ENCODE measurements at places on chromosomes 3 and 15.
A peak's percentile ranks its signal among the peaks of the same experiment; 100 is the strongest.

DNA sequence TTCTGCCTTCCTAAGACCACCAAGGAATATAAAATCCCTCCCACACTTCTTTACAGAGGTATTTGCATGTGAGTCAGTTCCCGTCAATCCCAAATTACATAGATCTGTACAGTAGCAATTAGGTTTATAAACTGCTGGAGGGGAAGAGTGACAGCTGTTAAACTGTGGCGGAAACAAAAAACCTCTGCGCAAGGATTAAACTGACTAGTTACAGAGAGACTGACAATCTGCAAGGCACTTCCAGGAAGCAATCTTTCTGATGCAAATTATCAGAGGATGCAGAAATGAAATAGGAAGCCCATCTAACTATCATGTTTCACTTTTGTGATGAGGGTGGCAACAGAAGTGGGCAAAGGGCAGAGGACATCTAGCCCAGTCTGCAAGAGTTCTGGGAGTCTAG lies 150.4 kb downstream of the RTP4 start:
- DNase-seq = no peak

DNA sequence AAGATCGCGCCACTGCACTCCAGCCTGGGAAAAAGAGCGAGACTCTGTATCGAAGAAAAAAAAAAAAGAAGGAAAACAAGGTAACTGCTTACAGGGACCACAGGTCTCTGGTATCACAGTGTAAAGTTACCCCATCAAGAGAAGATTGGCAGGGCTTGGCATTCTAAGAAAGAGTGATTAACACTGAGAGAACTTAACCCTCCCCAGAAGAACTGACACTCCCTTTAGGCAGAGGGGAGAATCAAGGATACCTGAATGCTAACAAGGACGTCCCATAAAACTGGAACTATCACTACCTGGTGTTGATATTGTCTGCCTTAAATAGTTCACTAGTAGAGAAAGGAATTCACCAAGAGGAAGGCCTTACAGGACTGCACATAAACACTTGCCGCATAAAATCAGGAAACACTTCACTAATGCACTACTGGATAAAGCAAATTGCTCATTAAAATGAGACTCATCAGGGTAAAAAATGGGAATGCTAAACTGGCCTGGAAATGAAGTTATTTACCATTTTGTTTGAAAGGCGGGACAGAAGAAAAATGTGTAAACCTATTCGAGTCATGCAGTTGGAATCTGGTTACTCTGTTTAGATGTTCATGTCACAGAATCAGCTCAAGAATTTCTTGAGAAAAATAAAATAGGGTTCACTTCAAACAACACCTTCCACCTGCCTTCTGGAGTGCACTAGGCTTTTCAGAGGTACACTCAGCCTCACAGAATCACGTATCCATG lies 121.6 kb downstream of the FOXP1 start:
- DNase-seq = no peak

- no peak for DNase-seq
Measured at GRCh38 chr15:31503758-31504461, 177.3 kb downstream of the KLF13 start.

DNA sequence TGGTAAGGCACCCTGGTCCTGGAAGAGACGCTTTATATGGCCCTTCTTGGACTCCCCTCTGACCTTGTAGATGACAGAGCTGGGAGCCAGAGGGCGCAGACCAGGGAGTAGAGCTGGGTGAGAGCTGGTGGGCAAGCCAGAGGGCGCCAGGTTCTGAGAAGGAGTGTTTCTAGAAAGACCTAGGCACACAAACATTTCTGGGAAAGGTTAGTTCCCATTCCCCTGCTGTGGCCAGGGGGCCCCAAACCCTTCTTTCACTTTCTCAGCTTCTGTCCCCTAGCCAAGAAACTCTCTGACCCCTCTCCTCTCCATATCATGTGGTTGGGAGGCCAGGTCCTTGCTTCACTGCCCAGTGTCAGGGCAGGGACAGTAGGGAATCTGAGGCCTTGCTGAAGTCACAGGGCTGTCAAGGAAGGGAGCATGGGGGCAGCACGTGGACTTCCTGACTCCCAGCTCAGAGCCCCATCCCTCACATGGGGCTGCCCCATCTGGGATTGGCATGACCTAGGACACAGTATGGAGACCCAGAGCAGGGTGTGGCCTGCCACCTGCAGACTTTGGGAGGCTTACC lies 3.6 kb downstream of the HEMK1 start:
- no peak for DNase-seq

- DNase-seq = no peak
Measured at GRCh38 chr3:113521981-113522380, 7.0 kb upstream of the SPICE1 start.

- no peak for DNase-seq
Measured at GRCh38 chr3:185058796-185059195, 94.1 kb downstream of the C3orf70 start.

- no peak for DNase-seq
Measured at GRCh38 chr15:68493629-68494028, 61.7 kb upstream of the ITGA11 start.

DNA sequence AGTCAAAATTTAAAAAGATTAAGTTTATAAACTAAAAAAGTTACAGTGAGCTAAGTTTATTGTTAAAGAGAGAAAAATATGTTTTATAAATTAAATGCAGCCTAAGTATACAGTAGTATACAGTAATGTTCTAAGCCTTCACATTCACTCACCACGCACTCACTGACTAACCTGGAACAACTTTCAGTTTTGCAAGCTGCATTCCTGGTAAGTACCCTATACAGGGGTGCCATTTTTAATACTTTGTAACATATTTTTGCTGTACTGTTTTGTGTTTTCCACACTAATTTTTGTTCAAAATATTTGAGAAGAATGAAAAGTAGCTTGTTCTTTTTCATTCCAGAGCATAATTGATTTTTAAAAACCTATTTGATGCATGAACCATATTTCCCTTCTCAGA lies 524.9 kb downstream of the RBMS3 start:
- DNase-seq = no peak

GRCh38 chr15:63905558-63906265 lies 72.0 kb upstream of the HERC1 start:
- DNase-seq = no peak

DNA sequence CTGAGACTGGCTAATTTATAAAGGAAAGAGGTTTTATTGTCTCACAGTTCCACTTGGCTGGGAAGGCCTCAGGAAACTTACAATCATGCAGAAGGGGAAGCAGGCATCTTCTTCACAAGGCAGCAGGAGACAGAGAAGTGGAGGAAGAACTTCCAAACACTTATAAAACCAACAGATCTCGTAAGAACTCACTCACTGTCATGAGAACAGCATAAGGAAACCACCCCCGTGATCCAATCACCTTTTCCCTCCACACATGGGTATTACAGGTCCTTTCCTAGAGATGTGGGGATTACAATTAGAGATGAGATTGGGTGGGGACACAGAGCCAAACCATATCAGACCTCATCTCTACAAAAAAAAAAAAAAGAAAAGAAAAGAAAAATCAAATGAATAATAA lies 25.7 kb downstream of the CGGBP1 start:
- no peak for DNase-seq

- no peak for DNase-seq
Measured at GRCh38 chr3:103767635-103768034, 1332.8 kb downstream of the ZPLD1 start.

- DNase-seq = peak; percentile 50
Measured at GRCh38 chr3:66037330-66037985, 1.3 kb downstream of the MAGI1 start.

DNA sequence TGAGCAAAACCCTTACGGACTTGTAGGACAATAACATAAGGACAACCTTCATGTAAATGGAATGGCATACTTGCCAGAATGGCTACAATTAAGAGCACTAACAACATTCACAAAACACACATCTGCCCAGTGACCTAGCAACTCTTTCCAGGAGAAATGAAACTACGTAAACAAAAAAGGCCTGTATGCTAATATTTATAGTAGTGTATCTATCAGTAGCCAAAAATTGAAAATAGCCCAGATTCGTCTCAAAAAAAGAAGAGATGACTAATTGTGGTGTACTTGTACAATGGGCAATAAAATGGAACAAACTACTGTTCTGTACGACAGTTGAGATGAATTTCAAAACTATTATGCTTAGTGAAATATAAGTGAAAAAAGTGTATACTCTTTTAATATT lies 38.4 kb downstream of the CMC1 start:
- DNase-seq = no peak

DNA sequence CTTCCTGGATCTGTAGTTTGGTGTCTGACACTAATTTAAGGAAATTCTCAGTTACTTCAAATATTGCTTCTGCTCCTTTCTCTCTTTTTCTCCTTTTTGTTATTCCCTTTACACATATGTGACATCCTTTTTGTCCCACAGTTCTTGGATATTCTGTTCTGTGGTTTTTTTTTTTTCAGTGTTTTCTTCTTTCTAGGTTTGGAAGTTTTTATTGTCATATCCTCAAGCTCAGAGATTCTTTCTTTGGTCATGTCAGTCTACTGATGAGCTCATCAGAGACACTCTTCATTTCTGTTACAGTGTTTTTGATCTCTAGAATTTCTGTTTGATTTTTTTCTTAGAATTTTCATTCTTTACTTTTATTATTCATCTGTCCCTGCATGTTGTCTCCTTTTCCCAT lies 140.5 kb downstream of the SPATA16 start:
- DNase-seq = no peak

GRCh38 chr3:9211155-9211950 lies 38.1 kb downstream of the SRGAP3 start:
- no peak for DNase-seq

DNA sequence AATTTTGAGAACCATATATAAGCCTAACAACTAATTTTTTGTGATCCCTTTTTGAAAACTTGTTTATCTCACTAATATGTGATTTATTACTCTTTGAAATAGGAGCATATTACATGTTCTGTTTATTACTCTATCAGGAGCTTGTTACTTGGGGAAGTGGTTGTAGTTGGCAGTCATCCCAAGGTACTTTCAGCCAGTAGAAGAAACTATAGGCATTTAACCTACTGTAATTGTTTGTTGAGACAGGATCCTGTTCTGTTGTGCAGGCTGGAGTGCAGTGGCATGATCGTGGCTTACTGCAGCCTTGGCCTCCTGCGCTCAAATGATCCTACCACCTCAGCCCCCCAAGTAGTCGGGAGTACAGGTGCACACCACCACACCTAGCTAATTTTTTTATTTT lies 195.6 kb downstream of the TCF12 start:
- no peak for DNase-seq

DNA sequence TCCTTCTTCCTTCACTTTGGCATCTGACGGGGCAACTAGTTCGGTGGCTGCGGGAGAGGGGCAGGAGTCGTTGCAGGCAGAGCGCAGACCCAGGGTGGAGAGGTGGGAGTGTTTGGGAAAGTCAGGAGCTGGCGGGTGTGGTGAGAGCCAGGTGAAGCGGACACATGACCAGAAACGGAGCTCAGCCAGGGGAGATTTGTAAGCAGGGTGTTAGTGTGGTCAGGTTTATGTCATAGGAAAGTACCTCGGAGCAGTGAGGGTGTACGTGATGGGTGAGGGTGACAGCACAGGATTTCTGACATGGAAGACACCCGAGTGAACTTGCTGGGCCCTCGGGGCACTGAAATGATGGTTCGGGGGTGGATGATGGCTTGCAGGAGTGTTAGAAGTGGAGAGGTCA lies 247.4 kb upstream of the TPM1 start:
- DNase-seq = no peak

DNA sequence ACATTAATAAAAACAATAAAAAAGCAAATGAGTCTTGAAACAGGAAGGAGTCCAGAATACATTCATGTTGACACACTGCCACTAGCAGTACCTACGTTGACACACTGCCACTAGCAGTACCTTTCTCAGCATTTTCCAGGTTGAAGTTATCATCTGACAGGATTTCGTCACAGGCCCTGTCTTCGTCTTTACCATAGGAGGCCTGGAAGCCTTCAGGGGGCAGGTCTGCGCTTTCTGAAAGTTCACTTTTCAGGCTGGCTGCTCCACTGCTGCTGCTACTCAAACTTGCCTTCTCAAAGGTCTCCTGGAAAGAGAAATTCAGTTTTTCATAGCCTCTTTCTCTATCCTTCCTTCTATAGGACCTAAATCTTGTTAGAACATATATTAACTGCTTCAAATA lies 194.7 kb downstream of the NEK10 start:
- no peak for DNase-seq

DNA sequence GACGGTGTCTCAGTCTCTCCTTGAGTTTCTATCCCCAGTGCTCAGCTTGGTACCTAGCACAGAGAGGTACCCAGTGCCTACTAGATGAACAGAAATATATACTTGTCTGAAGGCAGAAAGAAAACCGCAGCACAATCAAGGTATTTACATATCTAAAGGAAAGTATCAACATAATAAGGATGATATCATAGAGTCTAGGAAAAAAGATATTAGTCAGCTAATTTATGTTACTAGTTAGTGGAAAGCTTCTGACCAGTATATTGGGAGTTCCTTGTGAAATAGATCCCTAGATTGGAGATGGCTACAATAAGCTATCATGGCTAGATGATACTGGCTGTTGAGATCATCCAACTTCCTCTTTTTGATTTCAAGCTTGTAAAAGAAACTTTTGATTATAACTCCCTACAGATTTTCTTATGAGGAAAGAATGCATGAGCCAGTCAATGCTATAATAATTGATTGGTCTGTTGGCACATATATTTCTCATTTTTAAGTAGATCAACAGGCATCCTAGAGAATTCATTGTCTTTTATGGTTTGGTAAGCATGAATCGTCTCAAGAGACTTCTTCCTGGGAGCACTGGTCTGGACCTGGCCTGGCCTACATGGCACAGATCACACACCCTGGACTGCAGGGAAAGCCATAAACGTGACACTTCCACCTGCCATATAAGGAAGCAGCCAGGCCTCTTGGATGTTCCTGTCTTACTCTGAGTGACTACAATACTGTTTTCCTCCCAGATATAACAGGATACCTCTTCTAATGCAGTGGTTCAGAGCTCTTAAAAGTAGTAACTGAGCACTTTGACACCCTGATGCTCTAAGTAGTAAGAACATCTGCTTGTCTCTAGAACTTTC lies 60.7 kb downstream of the IMPG2 start:
- no peak for DNase-seq

DNA sequence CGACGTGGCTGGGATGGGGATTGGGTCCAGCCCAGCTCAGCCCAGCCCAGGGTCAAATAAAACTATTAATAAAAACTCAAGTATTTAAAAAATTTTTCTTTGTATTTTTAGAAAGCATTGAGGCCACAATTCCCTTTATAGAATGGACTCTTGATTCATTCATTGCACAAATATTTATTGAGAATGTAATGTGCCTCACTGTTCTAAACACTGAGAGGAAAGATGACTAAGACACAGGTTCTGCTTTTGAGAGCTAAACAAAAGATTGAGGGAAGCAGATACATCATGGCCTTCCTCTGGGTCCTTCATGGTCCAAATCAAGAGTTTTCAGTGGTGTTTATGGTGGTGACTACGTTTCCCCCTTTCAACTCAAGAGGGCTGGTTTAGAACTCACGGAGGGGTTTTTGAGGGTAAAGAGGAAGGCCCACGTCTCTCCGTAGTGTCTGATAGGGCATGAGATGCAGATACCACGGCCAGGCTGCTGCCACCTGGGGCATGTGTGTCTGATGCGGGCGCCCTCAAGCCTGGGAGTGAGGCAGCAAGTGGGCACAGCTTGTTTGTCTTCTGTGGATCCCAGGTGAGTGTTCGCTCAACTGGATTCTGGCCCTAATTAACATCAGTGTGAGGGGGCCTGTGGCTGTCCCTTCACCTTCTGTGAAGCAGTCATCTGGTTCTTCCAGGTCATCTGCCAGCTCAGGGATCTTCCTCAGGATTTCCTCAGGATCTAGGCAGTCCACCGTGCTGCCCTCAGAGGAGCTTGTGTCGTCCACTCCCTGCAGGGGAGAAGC lies 73.5 kb upstream of the SCN5A start:
- no peak for DNase-seq

Measured in endothelial cell (in vitro differentiated cells).